ENCODE measurements at places on chromosomes 4 and X.

GRCh38 chr4:30756553-30756952 is 36.4 kb downstream of the PCDH7 start:
- no peak for DNase-seq

DNA sequence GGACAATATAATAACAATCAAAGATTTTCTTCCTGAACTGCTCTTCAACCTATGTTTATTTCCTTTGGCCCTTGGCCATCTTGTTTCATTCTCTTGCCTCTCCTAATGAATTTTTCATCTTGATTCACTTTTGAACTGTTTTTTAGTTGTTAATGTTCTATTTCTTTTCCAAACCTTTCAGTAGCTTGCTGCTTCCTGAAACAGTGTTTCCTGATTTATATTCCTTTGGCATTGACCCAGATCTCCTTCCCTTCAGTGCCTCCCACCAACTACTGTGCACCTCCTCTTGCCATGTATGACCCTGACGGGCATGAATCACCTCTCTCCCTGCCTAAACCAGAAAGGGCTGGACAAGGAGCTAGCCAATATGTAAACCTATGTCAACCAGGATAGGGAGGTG is 25.6 kb upstream of the SPP1 start:
- no peak for DNase-seq

- peak; percentile 69 for DNase-seq
Measured at GRCh38 chr4:86359944-86360478, at the start of gene MAPK10. Gene MAPK10, minus strand, starts transcription at chr4:86360053.

DNA sequence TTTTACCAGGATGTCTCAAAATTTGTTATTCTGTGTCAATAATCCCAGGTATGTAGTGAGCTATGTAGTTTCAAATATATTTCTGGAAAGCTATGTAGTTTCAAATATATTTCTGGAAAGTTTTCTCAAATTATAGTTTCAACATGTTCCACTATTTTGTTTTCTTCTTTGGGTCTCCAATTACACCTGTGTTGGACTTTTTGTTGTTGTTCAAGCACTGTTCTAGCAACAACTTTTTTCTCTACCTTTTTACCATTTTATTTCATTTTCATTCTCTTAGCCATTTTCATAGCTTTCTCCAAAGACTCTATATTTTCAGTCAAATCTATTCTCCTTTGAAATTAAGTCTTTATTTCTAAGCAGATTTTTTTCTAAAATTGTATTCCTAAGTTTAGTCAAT is 88.4 kb downstream of the LCORL start:
- DNase-seq, result no peak

DNA sequence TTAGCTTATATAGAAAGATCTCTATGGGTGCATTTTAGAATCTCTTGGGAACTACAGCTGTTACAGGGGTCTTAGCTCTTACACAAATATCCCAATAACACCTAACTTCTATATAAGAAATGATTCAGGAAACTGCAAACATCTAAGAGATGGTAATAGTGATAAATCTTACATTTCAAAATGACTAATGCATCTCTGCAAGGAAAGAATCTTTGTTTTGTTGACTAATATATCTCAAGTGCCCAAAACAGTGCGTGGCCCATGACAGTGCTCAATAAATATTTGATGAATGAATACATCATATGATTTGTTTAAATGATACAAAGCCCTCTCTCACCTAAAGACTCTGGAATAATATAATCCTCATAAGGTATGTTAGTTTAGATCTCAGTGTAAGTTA is 47.5 kb downstream of the CENPE start:
- no peak for DNase-seq
